ENCODE measurements at places on chromosomes 4 and X. TPM values are rescaled to one million over a fixed set of nuclear protein-coding genes. Genes with fewer than 3 reads are reported as not detected.

GRCh38 chr4:166846939-166847338, 387.4 kb downstream of the SPOCK3 start:
- DNase-seq: no peak

GRCh38 chr4:114088481-114088880, 109.0 kb upstream of the ARSJ start:
- no peak for DNase-seq

DNA sequence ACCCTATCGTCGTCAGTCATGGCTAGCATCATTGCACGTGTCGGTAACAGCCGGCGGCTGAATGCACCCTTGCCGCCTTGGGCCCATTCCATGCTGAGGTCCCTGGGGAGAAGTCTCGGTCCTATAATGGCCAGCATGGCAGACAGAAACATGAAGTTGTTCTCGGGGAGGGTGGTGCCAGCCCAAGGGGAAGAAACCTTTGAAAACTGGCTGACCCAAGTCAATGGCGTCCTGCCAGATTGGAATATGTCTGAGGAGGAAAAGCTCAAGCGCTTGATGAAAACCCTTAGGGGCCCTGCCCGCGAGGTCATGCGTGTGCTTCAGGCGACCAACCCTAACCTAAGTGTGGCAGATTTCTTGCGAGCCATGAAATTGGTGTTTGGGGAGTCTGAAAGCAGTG, 1.6 kb downstream of the ZCCHC12 start:
- DNase-seq: no peak

Gene GLRA3
- not detected for total RNA-seq

Gene SPANXC
- not detected for total RNA-seq

GRCh38 chrX:76147106-76147505, 25.8 kb upstream of the PBDC1 start:
- DNase-seq: no peak

Gene ETNPPL
- not detected for total RNA-seq

Measured in GM12878 (cell line).